ENCODE measurements at places on chromosomes 11 and 22.

DNA sequence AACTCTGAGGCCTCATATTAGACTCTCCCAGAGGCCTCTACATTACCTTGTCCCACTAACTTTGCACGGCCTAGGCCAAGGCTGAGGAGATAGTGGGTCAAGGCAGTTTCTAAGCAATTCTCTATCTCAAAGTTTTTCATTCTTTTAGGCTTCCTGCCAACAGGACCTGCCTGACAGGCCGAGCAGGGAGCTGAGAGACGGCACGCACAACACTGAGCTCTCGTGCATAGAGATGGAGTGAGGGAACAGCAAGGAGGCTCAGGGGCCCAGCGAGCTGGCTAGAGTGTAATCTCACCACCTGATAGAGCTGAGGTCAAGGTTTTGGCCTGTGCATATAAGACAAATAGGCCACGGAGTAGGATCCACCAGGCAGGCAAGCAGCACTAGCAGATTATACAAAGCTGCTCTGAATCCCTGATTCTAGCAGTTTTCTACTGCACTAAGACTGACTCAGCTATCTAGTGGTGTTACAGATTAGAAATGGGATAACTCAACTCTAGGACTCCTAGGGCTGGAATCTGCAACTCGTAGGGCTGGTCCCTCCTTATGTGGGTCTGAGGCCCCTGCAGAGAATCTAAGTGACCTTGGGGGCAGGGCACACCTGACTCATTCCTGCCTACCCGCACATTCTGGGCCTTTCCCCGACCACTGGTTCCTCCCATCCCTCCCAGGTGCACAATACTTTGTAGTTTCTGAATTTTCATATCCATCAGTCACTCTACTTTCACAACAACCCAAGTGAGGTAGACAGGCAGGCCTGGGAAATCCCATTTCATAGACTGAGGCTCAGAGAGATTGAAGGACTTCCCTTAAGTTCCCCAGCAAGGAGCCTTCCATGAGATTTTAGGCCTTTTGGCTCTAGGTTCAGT is 1.7 kb downstream of the CYB5R2 start:
- no peak for DNase-seq

- DNase-seq: no peak
Observed at GRCh38 chr11:64745521-64746328, 1.8 kb upstream of the RASGRP2 start.

- DNase-seq: no peak
Observed at GRCh38 chr11:117580866-117581265, 216.2 kb downstream of the DSCAML1 start.

DNA sequence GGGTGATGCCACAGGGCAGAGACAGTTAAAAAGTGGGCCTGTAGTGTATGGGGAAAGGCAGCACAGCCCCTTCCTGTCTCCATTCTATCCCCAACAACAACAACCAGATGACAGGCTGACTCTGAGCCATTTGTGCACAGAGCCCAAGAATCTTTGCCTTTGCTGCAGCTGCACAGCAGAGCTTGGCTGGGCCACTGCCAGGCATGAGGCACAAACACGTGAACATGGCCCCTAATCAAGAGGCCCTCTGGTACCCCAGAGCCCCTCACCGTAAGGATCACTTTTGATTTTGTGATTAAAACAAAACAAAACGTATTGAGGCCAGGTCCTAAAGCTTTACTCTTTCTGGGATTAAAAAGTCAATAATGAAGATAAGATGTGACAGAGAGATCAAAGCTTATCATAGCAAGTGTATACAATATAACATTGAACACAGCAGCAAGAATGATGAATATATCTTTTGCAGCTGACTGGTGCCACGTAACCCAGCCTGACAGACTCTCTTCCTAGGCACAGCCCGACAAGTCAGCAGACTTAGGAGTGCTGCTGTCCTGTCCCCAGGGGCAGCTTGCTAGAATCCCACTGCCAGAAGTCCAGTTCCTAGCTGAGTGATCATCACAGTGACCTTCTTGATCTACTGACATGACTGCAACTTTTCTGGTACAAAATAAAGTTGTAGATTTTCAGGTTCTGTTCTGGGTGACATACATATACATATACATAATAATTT is 117.8 kb downstream of the SERGEF start:
- no peak for DNase-seq

DNA sequence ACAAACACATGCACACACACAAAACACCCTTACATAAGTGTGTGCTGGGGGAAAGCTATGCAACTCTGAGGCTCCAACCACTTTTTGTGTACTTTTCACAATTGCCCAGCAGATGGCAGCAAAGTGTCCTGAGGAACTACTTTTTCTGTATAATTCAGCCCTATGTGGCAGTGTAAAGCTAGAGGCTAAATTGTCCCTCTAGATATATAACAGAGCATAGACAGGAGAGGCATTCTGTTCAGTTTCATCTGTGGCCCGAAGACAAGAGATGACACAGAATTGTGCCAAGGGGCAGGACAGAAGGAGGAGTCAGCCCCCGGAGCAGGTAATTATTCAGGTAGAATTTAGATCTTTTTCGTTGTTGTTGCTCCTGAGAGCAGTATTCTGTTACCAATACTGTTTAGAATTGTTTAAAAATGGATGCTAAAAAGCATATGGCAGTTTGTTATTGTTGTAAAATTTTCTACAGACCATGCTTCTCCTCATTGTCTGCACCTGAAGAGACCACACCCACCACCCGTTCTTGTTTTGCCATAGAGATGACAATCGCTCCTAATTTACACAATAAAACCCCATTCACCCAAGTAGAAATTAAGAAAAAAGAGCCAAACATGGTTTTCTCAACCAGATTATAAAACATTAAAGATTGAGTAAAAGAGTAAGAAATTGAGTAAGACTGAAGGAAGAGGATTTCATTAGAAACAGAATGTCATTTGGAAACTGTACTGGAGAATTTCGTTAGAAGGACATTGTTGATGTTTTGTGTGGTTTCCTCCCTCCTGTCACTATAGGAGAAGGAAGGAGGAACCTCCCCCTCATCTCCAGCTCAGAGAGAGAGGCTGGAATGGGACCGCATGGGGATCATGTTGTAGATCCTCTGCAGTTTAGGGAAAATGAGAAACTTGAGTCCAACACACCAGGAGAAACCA is 14.5 kb upstream of the MS4A7 start:
- peak; percentile 70 for DNase-seq

DNA sequence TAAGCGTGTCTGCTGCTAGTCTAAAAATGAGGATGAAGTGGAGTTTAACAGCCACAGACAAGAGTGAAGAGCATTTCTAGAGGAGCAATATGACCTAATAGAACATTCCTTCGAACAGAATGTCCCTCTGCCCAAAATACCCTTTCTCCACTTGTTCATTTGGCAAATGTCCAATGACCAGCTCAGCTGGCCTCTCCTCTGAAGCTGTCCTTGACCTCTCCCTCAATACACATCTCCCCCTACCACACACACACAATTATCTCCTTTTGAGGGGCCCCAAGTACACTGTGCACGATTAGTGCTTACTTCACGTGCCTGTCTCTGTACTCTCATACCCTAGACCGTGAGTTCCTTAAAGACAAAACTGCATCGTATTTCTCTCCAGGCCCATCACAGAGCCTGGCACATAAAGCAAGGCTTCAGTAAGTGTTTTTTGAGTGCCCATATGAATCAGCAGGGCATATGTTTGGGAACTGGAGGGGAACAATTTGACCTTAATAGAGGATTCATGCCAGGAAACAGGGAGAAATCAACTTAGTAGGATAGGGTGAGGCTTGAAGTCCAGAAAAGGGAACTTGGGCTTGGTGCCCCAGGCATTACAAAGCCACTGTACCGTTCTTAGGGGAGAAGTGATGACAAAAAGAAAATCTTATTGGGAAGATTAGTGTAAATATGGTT is 18.1 kb upstream of the NCAM1 start:
- no peak for DNase-seq

DNA sequence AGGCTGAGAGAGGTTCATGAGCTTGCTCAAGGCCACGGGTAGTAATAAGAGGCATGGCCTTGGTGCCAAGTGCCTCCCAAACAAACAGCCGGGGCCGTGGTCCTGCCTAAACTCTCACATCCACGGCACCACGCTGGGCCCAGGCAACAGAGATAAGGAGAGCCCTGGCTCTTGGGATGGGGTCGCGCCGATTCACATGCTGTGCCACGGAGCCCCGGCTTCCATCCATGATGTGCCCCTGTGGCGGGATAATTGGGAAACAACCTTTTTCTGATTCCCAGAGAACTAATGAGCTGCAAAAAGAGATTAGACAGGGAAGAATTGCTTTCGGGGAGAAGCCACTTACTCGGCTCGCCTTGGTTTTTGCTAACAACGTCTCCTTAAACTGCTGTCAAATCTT is 22.0 kb downstream of the TP53AIP1 start:
- DNase-seq: no peak

- no peak for DNase-seq
Observed at GRCh38 chr11:27705873-27706820, 5.9 kb upstream of the BDNF start.

DNA sequence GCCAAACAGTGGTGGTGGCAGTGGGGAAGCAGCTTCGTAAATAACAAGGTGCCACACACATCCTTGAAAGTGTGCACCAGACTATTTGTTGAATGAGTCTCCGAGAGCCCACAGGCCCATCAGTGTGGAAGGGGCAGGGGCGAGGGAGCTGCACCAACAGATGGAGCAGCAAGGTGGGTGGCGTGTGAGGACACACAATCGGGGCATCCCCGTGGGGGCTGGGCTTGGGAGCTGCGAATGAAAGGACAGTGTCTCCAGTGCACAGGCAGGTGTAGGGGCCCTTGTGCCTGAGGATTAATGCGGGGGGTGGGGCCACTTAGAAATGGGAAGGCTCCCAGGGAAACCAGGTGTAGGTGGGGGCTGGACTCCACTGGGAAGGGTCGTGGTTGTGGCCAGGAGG is 2.8 kb downstream of the NRXN2 start:
- DNase-seq: no peak

GRCh38 chr11:119367661-119368120 is 13.8 kb downstream of the USP2 start:
- DNase-seq: no peak

- DNase-seq: no peak
Observed at GRCh38 chr11:133011604-133012003, 520.7 kb downstream of the OPCML start.

DNA sequence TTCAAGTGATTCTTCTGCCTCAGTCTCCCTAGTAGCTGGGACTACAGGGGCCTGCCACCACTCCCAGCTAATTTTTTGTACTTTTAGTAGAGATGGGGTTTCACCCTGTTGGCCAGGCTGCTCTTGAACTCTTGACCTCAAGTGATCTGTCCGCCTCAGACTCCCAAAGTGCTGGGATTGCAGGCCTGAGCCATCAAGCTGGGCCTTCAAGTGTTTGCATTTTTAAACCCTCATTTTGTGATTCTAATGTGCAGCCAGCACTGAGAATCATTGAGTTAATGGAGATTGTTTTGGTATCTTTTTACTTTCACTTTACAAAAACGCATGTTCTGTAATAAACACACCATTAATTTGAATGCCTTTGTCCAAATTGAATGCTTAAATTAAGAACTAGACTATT is 3.4 kb downstream of the TYR start:
- DNase-seq: no peak

DNA sequence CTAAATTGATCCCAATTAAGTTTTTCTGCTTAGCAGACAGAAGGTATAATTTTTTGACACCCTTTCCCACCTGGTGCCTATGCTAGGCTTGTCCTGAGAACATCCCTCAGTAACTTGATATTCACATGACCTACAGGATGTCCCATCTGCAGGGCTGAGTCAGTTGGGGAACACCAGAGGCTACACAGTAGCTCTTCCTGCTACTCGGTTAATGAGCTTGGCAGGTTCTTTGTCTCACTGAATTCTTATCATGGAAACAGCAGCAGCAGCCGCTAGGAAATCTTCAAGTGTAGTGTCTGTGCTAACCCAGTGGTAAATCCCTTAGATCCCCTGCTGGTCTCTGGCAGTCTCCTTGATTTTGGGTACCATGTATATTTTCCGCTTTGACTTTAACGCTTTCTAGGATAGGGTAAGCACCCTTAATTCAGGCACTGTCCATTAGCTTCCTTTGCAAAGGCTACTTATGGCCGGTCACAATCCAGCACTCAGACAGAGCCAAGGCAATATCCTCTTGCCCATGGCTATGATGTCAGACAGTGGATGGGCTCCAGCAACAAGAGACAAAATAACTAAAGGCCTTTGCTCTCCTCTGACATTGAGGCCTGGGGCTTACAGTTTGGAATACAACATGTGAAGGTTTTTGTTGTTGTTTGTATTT is 8.5 kb downstream of the MRPL16 start:
- no peak for DNase-seq

DNA sequence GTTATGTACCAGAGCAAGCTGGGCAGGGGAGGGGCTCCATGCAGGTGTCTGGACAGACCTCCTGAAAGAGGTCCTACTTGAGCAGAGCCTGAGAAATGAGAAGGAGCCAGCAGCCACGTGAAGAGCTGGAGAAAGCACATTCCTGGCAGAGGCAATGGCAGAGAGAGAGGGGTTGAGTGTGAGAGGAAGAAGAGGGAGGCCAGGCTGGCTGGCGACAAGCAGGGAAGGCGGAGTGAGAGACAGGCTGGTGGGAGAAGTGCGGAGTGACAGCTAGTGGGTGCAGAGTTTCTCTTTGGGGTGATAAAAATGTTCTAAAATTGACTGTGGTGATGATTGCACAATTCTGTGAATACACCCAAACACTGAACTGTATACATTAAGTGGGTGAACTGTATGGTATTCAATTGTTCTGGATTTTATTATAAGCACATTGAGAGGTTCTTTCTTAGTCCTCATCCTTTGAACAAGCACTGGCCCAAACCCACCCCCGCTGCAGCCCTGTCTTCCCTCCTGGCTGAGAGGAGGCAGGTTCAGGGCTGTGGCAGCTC is 29.4 kb downstream of the RPL27A start:
- DNase-seq: no peak

DNA sequence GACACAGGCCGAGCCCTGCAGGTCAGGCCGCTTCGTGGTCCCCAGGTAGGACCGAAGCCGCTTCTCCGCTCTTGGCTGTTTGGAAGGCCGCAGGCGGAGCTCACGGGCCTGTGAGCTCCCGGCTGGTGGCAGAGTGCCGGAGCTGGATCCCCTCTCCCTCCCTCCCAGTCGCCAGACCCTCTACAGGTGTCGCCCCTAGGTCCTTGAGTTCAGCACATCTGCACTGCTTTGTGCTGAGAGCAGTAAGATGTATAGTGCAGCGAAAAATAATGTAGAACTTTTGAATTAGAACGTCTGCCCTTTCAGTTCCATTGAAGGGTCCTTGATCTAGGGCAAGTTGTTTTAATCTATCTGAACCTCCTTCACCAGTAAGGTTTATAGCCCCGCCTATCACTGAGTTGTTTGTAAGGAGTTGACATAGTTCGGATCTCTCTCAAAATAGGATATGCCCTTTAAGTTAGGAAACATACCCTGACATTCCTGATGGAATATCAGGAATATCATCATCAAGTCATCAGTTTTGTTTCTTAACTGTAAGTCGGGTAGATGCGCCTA is 419 bp downstream of the ANKRD49 start:
- no peak for DNase-seq

DNA sequence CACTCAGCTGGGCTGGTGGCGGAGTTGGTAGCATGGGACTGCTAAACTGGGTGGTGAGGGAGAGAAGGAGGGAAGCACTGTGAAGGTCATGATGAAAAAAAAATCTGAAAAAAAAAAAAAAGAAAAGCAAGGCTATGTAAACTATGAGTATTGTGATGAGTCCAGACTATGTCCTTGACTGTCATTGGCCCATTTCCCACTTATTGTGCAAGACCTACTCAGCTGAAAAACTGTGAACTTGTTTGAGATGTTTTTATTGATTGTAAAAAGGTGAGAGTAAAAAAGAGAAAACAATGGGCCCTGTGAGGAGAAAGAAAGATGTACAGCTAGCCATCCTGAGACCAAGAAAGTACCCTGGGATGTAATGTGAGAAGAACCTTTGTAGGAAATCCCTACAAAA is 798.4 kb upstream of the TENM4 start:
- no peak for DNase-seq

Data from RPMI8226 (cell line).